ENCODE measurements at places on chromosomes 1 and 21.

GRCh38 chr1:165632491-165632890 is 1.5 kb downstream of the MGST3 start:
- no peak for DNase-seq

- no peak for DNase-seq
Observed at GRCh38 chr1:6274622-6275139, 13.8 kb upstream of the GPR153 start.

- no peak for DNase-seq
Observed at GRCh38 chr21:36178349-36178748, 21.7 kb downstream of the DOP1B start.

GRCh38 chr1:159339536-159339935 is 37.4 kb downstream of the FCER1A start:
- DNase-seq = peak; percentile 89

GRCh38 chr1:21761052-21761451 is 21.9 kb downstream of the USP48 start:
- peak; percentile 15 for DNase-seq

- no peak for DNase-seq
Observed at GRCh38 chr21:34992736-34993398, 56.2 kb downstream of the RUNX1 start.

- no peak for DNase-seq
Observed at GRCh38 chr1:52569449-52570210, 16.7 kb upstream of the TUT4 start.

- peak; percentile 71 for DNase-seq
Observed at GRCh38 chr1:68321084-68321685, 88.9 kb upstream of the WLS start.

DNA sequence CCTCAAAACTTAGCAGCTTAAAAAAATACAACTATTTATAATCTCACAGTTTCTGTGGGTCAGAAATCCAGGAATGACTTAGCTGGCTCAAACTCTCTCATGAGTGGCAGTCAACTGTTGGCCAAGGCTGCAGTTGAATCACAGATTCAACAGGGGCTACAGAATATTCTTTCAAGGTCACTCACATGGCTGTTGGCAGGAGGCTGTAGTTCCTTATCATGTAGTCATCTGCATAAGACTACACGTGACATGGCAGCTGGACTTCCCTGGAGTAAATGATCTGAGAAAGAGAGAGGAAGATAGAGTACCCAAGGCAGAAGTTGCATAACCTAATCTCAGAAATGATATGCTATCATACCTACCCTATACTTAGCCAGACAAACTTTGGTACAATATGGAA is 75.2 kb upstream of the TSPAN2 start:
- DNase-seq = peak; percentile 71

DNA sequence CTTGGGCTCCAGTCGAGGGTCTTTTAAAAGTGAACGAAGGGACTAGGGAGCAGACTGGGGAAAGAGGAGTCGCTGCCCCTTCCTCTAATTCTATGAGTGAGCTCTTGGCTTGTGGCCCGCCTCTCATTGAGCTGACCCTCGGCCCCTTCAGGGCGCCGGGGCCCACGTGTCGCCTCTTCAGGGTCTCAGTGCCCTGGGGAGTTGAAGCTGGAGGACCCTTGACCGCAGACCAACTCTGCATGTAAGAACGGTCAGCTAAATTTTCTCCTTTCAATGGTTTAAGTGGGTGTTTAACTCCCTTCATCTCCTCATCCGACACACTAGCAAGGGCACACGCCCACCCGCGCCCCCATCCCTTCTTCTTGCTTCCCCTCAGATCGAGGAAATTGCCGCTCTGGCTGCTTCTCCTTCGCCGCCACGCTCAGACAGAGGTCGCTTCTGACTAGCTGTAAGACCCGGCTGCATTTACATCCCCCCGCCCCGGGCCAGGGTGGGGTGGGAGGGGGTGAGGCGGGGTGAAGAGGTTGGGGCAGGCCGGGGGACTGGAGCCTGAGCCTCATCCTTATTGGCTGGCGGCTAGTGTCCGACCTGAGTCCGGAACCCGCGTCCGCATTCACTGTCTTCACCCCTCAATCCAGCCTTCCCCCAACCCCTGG is 10.9 kb downstream of the NR5A2 start:
- DNase-seq = no peak

- DNase-seq = peak; percentile 66
Observed at GRCh38 chr1:115706587-115707425, 61.7 kb downstream of the CASQ2 start.

DNA sequence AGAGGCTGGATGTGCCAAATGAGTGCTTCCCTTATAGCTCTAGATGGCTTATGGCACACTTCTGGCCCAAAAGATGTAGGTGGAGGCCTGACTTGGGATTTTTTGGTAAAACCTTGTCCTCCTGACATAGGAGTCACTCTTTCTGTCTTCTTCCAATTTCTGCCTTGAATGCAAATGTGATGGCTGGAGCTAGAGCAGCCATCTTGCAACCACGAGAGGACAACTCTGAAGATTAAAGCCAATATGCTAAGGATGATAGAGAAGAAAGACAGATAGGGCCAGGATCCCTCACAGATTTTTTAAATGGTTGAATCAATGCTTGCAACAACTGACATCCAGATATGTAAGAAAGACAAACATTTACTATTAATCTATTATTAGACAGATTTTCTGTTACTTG is 8.5 kb upstream of the GPR137B start:
- DNase-seq = no peak

DNA sequence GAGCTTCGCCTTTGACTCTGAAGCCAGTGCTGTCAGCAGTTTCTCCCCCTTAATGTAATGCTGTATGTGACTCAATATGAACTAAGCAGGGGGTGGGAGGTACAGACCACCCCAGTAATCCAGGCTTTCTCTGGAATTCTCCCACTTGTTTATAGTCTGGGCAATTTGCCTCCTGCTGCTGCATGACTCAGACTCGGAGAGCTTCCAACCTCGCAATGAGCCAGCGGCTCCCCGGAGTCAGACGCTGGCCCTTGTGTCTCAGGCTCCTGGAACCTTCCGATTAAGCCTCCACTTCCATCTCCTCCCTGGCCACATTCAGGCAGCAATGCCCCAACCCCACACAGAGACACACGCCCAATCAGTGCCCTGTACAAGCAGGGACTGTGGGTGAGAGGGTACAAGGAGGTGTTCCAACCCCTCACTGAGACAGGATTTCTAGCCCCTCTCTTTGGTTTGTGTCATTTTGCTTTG is 471.7 kb upstream of the VAMP3 start:
- DNase-seq = peak; percentile 99

DNA sequence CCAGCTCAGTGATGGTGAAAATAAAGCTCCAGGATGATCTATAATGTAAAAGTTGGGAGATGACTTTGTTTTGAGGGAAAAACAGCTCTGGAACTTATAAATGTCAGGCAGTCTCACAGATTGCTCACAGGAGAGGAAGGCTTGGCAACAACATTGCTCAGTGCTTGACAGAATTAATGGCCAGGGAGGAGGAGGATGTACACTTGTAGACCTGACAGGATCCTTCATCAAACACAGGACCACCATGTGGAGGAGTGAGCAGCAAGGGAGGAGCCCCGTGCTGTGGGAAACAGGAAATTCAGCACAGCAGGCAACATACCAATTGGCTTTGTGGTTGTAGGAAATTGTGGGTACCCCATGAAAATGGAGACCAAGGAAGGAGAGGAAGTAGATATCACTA is 291.8 kb upstream of the CAMK1G start:
- DNase-seq = peak; percentile 88

- DNase-seq = peak; percentile 51
Observed at GRCh38 chr1:30765556-30766434, 8.2 kb upstream of the LAPTM5 start.

- no peak for DNase-seq
Observed at GRCh38 chr1:208103597-208104513, 140.3 kb downstream of the PLXNA2 start.

DNA sequence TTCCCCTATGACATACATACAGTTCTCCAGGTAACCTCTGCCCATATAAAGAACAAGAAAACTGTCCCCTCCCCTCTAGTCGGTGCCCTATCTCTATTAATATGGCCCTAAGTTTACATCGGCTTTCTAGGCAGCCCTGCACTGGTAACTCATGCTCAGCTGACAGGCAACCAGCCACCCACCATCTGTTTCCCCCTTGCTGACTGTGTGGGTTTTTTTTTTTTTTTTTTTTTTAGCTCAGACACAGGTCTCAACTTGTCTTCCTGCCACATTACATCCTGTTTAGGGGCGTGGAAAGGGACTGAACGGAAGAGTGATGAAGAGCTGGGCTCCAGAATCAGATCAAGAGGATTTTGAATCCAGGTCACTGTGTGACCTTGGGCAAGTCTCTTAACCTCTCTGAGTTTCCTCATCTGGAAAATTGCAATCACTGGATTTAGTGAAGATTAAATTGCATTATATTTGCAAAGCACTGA is 14.0 kb downstream of the LAPTM5 start:
- DNase-seq = no peak

DNA sequence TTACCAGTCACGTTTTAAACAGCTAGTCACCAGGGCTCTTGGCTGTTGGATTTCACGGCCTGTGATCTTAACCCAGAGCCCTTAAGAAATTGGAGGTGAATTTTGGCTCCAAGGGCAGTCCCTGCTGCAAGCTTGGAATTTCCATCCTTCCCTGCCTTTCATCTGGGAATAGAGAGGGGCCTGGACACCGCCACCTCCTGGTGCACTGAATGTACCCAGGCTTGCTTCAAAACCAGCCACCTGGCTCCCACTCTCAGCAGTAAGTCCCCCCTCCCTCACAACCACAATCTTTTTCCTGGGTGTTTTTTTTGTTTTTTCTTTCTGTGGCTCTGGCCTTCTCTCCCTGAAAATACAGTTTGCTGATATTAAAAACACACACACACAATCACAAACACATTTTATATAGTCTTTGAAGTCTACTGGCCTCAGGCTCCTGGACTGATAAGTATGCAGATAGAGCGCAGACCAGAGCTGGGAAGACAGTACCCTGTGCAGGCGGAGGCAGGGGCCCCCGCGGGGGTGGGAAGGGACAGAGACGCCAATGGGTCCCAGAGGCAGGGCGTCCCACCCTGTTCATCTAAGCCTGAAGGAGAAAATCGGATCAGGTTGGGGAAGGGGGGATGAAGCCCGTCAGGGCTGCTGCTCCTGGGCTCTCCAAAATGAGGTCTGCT is 65.8 kb upstream of the IGSF21 start:
- DNase-seq = no peak

DNA sequence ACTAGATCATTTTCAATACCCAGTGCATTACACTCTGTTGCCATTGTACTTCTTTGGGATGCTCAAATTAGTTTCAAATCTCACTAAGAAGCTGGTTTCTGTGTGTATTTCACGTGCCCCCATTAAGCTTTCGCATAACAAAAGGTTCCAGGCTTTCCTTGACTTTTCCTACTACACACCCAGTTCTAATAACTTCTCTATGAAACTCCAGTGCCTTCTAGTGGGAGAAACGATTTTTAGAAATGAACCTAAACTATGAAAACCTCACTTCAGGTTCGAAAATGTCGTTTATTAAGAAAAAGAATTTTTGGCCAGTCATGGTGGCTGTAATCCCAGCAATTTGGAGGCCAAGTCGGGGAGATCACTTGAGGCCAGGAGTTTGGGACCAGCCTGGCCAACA is 2.8 kb downstream of the CFHR4 start:
- no peak for DNase-seq

- no peak for DNase-seq
Observed at GRCh38 chr1:56387071-56387740, 192.2 kb downstream of the PLPP3 start.

GRCh38 chr1:201408834-201409200 is 9.7 kb upstream of the LAD1 start:
- DNase-seq = no peak

DNA sequence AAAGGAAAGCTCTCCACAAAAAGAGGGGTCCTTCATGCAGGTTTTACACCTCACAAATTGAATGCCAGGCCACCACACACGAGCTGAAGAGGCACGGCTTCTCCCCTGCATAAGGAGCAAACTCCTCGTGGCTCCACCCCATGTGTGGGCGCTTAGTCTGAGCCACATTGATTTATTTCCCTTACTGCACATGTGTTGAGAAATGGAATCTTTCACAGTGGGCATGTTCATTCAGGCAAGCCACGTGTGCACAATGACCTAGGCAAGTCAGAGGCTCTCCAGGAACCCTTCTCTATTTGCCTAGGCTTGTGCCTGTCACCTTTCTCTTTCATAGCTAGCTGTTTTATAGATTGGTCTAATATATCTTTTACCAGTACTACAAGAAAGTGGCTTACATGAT is 120.5 kb downstream of the LTN1 start:
- peak; percentile 74 for DNase-seq

DNA sequence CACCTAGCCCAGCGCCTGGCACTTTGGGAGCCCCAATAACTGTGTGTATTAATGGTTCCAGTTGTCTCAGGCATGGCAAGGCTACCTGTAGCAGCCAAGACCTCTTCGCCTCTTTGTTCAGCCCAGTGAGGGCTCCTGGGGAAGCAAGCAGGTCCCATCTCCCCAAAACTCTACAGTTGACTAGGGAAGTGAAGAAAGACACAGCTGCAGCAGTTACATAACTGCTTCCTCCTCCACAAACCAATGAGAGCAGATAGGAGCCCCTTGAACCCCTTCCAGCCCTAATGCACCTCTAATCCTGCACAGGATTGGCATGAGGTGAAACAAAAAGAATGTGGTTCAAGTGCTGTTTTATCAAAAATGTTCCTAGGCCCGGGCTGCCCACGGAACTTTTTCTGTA is 100.5 kb downstream of the SYF2 start:
- no peak for DNase-seq

DNA sequence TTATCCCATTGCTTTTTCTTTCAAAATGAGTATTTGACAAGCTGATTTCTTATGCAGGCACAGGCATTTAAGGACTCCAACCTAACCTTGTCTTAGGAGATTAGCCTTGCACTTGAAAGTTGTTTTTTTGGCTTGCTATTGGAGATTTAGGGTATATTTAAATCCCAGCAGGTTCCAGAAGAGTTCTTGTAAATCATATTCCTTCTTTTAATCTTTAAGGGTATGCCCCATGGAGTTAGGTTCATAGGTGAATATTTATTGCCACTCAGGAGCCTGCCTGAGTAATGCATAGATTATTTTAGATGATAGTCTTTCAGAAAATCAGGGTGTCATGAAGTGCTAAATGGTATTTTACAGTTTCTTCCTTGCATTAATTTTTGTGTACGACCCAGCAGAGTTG is 146.5 kb downstream of the PATJ start:
- DNase-seq = no peak

DNA sequence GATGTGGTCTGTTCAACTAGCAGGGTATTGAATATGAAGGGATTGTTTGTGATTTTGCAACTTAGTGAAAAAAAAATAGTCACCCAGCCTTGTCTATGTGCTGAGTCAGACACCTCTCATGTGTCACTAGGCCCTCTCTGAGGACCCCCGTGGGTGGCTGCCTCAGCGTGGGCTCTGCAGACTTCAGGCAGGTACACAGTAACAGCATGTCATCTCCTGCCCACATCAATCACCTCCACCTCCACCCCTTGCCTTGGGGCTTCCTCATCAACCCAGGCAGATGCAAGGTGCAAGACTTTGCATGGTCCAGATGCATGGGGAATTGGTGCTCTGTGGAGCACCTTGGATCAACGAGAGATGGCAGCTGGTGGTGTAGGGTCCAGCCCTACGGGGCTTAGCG is 23.9 kb downstream of the PCP4 start:
- no peak for DNase-seq

GRCh38 chr1:44832056-44832705 is 10.9 kb downstream of the PTCH2 start:
- no peak for DNase-seq
